MG63 (cell line): ENCODE measurements at places on chromosomes 11 and 22. TPM values are rescaled to one million over a fixed set of nuclear protein-coding genes. Genes with fewer than 3 reads are reported as not detected.

- DNase-seq, result no peak
Observed at GRCh38 chr11:93330446-93330984, at the start of gene DEUP1. Gene DEUP1 (plus strand): TSS chr11:93330742. CDS start chr11:93332260, 1,518 bp downstream.

DNA sequence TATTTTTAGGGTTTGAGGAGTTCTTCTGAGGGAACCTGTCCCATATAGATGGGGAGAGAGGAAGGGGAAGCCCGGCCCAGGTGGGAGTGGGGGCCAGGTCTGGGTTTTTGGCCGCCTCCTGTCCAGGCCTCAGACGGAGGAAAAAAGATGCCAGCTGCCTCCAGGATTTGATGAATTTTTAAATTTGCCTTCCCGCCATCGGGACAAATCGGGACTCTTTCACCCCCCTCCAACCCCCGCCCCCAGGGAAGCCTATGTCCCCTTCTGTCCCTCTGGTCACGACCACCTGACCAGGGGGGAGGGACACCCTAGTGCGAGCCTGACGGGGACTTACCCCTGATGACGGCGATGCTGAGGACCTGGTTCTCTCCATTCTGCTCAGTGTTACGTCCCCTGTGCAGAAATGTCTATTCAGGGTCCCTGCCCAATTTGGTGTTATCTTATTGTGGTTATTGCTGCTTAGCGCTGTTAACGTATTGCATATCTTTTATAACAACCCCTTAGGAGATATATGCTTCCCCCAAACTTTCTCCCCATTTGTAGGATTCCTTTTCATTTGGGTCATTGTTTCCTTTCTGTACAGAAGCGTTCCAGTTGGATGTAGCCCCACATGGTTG, 115.9 kb upstream of the GRK3 start:
- DNase-seq, result no peak

DNA sequence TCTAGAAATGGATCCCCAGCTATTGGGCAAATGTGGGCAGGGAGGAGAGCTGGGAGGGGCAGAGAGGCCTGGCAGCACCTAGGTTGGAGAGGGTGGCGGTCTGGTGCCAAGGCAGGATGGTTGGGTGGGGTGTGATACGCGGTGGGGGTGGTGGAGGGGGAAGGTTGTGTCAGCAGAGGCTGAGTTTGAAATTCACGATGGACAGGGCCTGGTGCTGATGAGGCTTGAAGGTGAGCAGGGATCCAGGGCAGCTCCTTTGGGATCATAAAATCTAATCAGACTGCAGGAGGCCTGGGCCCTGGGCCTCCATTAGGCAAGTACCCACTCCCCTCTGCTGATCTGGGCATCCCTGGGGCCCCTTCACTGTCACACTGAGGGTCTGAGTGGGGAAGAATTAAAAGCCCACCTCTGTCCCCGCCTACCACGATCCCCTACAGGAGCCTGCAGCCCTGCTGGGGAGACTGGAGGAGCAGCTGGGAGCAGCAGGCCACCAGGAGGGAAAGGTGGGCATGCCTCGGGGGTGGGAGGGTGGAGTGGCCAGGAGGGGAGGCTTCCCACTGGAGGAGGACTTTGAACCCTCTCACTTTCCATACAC, 24.0 kb downstream of the IGLL1 start:
- DNase-seq, result no peak

C2CD3 gene
- 5.8 and 7.8 TPM in 2 replicates for total RNA-seq

- DNase-seq, result no peak
Observed at GRCh38 chr11:87063982-87064381, 26.2 kb downstream of the TMEM135 start.

DNA sequence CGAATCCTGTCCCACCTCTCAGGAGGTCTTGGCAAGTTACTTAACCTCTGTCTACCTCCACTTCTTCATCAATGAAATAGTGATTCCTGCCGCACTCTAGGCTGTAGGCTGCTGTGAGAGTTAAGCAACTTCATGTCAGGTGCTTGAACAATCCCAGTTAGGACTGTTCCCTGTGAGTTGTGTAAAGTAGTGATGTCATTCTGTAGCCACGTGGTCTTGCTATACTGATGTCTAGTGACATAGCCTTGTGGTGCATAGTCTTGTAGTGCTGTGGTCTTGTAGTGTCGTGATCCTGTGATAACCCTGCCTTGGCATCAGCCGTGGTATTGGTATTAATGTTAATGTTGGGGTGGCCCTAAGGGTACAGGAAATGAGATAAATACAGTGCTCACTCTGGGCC, 30.3 kb upstream of the PRR5 start:
- no peak for DNase-seq

CARD10 gene
- total RNA-seq, result 17.1 and 18.9 TPM in 2 replicates

DNA sequence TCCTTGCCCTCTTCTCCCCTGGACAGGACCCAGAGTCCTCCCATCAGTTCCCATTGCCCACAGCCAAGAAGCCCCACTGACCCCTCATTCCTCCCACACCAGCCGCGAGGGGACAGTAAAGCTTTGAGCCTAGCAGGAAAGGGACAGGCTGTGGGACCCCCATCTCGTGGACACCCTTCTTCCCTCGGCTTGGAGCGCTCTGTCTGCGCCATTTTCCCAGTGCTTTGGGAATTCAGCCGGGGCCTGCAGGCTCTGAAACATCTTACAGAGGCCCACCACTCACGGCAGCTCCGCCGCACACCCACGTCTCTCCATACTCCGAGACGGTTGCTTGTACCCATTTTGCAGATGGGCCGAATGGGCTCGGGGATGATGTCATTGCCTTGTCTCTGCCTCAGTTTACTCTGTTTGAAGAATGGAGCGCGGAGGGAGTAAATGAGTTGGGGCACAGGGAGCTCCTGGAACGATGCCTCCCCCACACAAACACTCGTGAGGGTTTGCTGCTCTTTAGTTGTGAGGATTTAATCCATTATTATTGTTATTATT, 447.7 kb downstream of the TBC1D22A start:
- DNase-seq, result no peak

- DNase-seq, result no peak
Observed at GRCh38 chr11:47981667-47982404, 1.5 kb downstream of the PTPRJ start.

SOX6 gene
- not detected in 2 replicates for total RNA-seq
